H1 (cell line): ENCODE measurements at places on chromosomes 16 and 17. TPM values are rescaled to one million over a fixed set of nuclear protein-coding genes. Genes with fewer than 3 reads are reported as not detected.

DNA sequence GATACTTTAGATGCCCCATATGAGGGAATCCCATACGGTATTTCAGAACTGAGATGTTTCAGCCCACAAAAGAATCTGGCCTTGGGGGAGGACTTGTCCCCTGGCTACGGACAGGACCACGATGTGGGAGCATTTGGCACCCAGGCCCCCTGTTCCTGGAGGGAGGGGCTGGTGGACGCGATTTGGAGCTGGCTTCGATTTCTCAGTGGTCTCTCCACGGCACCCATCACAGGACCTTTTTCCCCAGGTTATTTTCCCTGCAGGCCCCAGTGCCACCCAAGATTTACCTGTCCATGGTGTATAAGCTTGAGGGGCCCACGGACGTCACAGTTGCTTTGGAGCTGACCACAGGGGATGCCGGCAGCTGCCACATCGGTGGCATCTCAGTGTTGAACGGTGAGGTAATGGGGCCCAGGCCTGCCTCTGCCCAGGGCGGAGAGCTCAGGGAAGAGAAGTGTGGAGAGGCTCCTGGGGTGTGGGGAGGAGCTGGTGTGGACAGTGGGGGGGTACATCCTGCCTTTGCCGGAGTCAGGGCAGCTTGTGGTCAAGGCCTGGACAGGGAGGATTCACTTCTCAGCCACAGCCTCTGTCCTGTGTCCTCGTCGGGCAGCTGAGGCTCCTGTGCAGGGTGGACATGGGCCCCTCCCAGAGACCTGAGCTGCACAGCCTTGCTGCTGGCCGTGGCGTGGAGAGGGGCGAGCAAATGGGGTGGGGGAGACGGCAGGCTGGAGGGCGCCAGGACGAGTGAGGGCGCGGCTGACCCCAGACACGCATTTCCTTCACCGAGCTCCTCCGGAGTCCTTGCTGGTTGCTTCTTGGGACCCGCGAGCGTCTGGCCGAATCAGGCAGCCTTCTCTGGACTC lies 9.9 kb downstream of the ENGASE start:
- H3K36me3 ChIP-seq: peaks cover 4% of the 10 kb centered on the region; the same call in 1 of the 2 replicates
- H3K27me3 ChIP-seq: no peaks in the 10 kb centered on the region
- no peak overlapping the region for H3K27ac ChIP-seq
- peaks cover 2% of the 10 kb centered on the region; the same call in 1 of the 2 replicates for H3K4me1 ChIP-seq

DNA sequence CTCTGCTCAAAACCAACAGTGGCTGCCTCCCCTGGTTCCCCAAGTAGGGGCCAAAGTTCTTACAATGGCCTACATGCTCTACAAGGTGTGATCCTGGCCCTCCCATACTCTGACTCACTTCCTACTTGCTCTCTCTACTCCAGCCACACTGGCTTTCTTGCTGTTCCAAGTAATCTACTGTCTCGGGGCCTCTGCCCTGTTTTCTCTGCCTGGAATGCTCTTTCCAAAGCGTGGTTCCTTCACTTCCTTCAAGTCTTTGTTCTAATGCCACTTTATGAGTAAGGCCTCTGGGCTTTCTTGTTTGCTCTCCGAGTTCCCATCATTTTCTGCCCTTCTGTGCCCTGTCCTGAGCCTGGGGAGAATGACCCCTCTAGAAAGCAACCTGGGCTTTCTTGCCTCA lies 4.1 kb upstream of the CDH3 start:
- peaks cover 10% of the 10 kb centered on the region for H3K4me1 ChIP-seq
- H3K4me3 ChIP-seq: no peak overlapping the region
- no peak overlapping the region for H3K27ac ChIP-seq
- H3K36me3 ChIP-seq: no peaks in the 10 kb centered on the region

- H3K4me1 ChIP-seq: no peaks in the 10 kb centered on the region
- H3K27ac ChIP-seq: no peak overlapping the region
- no peaks in the 10 kb centered on the region for H3K27me3 ChIP-seq
- DNase-seq: no peak
- H3K36me3 ChIP-seq: peaks cover 17% of the 10 kb centered on the region
These were observed 31.3 kb downstream of the PHLPP2 start for GRCh38 chr16:71693164-71693563.

GRCh38 chr17:9009737-9010136 lies 11.6 kb upstream of the NTN1 start:
- no peak for DNase-seq
- no peaks in the 10 kb centered on the region for H3K36me3 ChIP-seq
- H3K27me3 ChIP-seq: peaks cover 23% of the 10 kb centered on the region
- no peak overlapping the region for H3K27ac ChIP-seq
- no peak overlapping the region for H3K4me3 ChIP-seq

Gene CCL5
- not detected in 2 replicates for total RNA-seq
